Pancreas (tissue), 10 donors: ENCODE measurements at places on chromosomes 11 and 22. TPM values are rescaled to one million over a fixed set of nuclear protein-coding genes. Genes with fewer than 3 reads are reported as not detected.

DNA sequence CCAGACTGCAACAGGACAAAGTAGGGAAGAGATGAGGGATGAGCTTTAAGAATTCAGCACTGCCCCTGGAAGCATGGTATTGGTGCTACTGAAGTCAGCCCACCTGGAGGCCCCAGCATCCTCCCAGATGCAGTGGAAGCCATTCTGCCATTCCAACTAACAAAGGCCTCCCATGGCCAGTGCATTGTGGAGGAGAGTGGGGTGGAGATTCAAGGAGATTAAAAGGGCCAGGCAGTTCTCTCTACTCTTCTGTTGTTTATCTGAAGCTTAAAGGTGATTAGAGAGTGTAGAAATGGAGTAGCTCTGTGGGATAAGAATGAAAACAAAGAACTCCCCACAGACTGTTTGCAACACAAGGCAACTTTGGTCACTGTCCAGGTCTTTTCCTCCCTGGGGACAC is 24.1 kb upstream of the TSKU start:
- no peaks in the 10 kb centered on the region for H3K4me1 ChIP-seq
- no peak overlapping the region for H3K4me3 ChIP-seq
- DNase-seq, result no peak
- H3K27ac ChIP-seq, result no peak overlapping the region
- H3K27me3 ChIP-seq, result no peaks in the 10 kb centered on the region
- H3K36me3 ChIP-seq, result no peaks in the 10 kb centered on the region

DNA sequence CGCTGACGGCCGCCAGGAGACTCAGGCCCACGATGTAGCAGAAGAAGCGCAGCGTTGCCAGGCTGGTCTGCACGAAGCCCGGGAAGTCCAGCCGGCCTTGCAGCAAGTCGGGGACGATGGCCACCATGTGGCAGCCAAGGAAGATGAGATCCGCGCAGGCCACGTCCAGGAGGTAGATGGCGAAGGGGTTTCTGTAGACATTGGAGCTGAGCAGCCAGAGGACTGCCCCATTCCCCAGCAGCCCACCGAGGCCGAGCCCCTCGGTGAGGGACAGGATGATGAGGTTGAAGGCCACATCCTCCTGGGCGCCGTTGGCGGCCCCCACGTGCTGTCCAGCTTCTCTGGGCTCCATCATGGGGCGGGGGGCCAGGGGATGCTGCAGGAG is 3.8 kb downstream of the MRGPRE start:
- peaks cover 3% of the 10 kb centered on the region for H3K27me3 ChIP-seq
- DNase-seq, result no peak
- H3K27ac ChIP-seq, result no peak overlapping the region
- no peak overlapping the region for H3K4me3 ChIP-seq
- H3K36me3 ChIP-seq, result no peaks in the 10 kb centered on the region
- no peaks in the 10 kb centered on the region for H3K4me1 ChIP-seq

SERPING1 gene
- 292 TPM for polyA plus RNA-seq

MS4A6A gene
- 7.2 TPM for polyA plus RNA-seq

FOSL1 gene
- polyA plus RNA-seq, result 4.3 TPM
